ENCODE measurements at places on chromosomes 1 and 21.

DNA sequence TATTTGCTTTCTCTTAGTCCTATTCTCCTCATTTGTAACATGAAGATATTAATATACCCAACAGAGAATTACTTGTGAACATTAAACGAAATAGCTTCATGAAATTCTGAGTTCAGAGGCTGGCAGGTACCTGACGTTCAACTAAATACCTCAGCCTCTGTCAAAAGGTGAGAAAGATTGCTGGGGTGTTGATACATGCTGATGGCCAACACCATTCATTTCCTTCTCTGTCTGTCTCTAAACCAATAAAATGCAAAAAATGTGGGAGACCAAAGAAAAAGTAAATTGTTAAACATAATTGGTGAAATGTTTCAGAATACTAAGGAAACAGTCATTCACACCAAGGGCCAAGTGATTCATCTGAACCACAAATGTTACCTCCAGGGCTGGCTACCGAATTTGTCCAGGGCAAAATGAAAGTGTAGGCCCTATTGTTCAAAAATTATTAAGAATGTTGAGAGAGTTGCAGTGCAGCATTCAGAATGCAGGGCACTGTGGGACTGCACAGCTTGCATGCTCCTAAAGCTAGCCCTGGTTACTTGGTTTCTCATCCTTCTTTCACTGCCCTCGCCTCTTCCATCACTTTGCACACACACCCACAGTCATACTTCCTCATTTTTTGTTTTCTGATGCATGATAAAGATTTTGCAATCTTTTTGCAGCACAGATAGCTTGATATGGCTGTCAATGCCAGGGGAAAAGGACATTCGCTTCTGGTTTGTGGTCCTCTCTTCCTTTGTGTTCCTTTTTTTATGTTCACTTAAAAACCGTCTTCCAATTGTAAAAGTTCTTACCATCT lies 414.3 kb upstream of the NR5A2 start:
- no peak for DNase-seq

DNA sequence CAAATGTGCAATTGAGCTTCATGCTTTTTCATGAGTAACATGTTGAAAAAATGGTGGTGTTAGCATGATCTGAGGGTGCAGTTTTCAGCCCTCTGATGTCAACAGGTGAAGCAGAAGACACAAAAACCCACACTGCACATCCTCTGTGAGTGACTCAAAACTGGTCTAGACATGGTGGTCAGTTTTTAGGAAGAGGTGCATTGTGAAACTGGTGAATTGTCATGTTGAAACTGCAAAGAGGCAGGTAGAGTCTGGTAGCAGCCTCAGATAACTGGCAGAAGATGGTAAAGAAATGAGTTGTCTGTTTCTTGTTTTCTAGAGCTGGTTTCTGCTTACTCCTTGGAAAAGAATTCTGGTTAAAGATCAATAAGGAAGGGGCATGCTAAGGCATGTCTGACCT lies 97.3 kb upstream of the HMCN1 start:
- DNase-seq = no peak

- peak; percentile 15 for DNase-seq
Observed at GRCh38 chr21:20882462-20883407, 115.5 kb upstream of the NCAM2 start.

DNA sequence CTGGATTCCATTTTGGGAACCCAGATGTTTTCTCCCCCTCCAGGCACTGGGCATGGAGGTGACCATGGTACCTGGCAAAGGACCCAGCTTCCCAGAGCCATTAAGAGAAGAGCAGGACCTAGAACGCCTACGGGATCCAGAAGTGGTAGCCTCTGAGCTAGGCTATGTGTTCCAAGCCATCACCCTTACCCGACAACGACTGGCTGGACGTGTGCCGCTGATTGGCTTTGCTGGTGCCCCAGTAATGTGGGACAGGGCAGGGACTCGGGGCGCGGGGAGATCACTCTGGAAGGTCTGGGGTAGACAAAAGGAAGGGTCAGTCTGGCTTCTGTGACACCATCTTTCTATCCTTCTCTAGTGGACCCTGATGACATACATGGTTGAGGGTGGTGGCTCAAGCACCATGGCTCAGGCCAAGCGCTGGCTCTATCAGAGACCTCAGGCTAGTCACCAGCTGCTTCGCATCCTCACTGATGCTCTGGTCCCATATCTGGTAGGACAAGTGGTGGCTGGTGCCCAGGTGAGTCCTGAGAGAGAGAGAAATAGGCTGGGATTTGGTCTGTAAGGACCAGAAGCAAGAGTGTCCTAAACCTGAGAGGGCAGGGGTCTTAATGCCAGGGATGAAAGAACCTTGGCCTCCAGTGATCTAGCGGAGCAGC lies 1.6 kb downstream of the UROD start:
- DNase-seq = no peak

DNA sequence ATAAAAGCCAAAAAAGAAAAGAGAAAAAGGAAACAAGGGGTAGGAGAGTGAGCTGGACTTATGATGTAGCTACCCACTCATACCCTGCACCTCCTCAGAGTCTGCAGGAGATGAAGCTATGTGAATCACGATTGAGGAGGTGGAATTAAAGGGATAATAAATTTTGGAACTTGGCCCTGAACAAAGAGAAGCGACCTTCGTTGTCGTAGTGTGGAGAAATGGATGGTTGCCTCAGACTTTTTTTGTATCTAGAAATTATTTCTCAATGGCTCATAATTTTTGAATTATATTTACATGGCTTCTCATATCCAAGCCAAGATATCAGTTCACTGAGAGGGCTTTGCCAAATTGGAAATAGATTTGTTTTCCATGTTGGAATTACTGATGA lies 37.8 kb upstream of the SIPA1L2 start:
- no peak for DNase-seq

DNA sequence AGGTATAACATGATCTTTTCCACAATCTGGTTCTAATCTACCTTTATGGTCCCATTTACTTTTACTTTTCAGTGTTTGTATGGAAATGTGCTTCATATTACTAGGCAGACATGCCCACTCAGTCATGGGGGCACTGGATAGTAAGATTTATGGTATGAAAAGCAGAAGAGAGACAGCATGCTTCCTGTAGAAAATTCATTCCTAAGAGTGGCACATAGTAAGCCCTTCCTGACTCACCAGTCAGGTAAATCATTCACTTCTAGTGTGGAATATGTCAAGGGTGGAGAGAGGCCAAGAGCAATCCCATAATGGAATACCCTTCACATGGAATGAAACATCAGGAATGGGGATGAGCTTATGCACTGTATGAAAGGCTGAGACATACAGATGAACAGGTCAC lies 49.5 kb upstream of the BCL10 start:
- DNase-seq = peak; percentile 18

- DNase-seq = no peak
Observed at GRCh38 chr1:179295164-179295755, 1.7 kb downstream of the SOAT1 start.

- no peak for DNase-seq
Observed at GRCh38 chr21:45995686-45996179, 14.2 kb downstream of the COL6A1 start.

DNA sequence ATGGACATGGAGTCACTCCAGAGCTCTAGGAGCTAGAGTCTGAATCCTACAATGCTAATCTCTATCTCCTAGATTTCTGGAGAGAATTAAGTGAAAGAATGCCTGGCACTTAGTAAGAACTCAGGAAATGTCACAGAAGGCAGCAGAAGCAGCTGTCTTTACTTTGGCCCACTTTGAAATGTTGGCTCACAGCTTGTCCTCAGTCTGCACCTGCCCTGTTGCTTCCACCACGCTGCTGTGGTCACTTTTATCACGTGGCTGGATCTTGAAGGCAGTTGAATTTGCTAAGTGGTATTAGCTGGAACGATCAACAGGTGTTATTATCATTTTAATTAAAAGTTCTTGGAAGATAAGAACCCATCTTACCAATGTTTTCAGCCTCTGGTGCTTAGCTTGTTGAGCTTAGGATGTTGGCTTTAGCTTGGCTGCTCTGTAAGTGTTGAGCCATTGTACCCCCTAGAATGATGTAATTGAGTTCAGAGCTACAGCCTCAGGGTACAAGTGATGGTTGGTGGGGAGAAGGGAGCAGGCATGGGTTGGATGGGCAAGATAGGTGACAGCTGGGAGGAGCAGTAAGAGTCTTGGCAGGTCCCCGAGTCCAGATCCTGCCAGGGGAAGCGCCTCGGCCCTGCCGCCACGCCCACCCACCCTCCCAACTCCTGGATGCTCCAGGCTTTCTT lies 41.9 kb upstream of the EPS8L3 start:
- no peak for DNase-seq

- DNase-seq = no peak
Observed at GRCh38 chr1:30664103-30664755, 59.2 kb downstream of the MATN1 start.

DNA sequence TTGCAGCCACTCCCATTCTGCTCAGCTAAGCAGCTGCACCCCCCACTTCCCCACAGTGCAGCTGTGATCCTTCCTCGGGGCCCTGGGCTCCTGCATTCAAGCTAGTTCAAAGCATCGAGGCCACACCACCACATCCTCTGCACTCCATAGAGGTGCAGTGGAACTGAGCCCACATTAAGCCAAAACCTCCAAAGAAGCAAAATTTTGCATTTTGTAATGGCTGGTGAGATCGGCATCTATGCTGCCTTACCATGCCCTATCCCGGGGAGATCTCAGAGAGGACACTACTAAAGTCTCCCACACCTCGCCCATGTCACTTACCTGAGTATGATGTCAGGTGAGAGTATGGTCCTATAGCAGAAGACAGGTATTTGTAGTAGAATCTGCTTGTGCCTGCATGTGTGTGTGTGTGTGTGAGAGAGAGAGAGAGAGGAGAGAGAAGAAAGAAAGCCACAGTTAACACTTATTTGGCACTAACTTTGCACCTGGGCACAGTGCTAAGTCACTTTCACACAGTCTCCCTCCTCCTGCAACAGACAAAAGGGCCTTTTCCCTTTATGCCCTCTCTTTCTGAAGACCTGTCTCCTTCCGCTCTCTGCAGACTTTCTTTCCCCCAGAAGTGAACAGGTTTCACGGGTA lies 89.8 kb downstream of the KIF14 start:
- no peak for DNase-seq

DNA sequence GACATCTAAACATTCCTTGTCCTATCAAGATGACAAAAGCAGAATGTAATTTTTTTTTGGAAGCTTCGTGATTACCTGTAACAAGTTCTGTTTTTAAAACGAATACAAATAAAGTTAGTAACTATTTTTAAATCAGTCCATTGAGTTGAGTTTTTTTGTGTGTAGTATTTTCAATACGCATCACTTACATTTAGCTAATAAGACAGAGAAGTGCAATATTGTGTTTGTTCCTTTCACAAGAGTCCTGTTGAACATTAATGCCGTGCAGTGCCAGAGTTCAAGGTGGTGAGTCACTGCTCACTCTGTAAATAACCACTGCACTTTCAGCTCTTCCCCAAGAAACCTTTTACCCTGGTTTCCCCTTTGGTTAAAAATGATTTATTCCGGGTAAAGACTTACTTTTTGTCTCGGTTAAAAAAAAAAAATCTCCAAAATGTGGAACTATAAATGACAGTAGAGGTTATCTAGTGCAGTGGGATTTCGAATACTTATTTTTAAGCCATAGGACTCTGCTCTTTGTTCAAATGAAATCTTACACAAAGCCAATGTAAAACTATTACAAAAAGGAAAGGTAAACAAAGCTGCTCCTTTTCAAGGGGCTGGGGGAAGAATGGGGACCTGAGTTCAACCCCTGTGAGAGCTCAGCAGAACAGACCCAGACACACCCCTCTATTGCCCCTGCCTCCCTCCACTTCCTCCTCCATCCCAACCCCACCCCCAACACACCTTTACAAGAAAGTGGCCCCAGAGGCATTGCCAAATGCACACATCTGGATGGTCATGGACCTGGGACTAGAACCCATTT lies 14.8 kb upstream of the NCMAP start:
- no peak for DNase-seq

GRCh38 chr1:151501474-151501873 lies 9.7 kb upstream of the CGN start:
- DNase-seq = no peak

GRCh38 chr1:54309631-54310366 lies 96.4 kb downstream of the SSBP3 start:
- no peak for DNase-seq

GRCh38 chr1:205596876-205597275 lies 34.9 kb downstream of the ELK4 start:
- DNase-seq = no peak

GRCh38 chr1:96660503-96660902 lies 61.1 kb upstream of the PTBP2 start:
- DNase-seq = no peak

DNA sequence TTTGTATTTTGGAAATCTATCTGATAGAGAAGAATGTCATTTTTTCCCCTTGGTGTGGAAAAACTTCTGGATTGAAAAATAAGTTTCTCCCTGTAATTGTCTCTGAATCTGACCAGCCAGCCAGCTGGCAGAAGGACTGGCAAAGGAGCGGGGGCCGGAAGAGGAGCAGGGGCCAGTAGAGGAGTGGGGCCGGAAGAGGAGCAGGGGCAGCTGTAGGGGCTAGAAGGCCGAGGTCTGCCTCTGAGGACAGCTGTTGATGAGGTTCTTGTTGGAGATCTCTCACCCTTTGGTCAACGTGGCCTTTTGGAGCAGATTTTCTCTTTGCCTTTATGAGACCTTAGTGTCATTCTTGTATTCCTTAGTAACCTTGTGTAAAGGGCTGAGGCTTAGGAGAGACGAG lies 121.8 kb downstream of the GALNT2 start:
- DNase-seq = no peak

DNA sequence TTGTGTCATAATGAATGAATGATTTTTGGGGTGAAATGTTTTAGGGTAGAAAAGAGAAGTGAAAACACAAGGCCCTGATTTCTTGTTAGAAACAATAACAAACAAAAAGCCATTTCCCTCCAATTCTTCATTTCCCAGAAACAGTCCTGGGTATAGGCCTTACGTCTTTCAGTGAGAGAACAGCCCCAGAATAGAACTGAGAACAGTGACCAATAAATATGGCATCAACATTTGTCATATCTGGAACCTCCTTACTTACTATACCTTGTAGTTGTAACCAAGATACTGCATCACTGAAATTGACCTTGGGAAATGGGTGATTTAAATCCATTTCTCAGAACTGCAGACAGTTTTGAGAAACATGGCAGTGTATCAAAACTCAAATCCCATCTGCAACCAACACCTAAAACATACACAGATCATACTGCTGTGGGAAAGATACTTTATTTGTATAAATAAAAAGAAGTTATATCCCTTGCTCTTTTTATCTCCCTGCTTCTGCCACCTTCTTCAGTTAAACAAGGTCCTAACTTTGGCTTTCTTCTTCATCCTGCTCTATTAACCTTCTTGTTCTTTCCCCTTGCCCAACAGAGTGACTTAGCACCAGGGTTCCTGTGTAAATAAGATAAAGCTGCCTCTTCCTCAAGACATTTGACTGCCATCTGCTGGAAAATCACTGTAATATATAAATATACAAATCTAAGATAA lies 19.5 kb downstream of the XKR8 start:
- DNase-seq = no peak
